ENCODE measurements at places on chromosomes 2 and 18.

DNA sequence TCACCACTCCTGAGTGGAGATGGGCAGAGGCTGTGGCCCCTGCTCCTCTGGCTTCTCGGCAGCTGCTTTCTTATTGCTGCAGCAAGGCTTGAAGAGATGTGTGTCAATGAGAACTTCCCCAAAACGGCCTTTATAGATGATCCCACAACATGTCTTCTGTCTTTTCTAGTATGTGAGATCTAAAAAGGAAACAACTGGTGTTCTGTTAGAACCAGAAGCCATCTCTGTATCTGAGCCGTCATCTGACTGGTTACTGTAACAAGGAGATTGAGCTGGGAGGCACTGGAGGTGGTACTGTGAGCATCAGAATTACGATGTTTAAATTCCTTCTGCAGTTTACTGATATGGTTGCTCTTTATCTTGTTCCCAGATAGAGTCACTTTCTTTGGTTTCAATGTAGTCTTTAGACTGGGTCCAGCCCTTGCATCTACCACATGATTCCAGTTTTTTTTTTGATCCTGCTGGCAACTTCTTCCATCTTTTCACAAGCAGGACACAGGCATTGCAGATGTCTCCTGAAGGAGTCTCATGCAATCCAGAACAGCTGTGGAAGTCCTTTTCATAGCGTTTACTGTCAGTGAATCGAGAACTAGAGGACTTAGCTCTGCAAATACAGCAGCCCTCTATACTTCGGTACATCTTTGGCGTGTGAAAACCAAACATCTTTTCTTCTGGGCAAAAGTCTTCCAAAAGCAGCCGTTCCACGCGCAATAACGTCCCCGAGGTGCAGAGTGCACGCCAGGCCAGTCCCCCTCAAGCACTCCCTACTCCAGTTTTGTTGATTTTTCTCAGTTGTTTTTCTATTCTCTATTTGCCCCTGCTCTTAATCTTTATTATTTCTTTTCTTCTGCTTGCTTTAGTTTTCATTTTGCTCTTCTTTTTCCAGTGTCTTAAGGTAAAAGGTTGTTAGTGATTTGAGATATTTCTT lies 29.7 kb downstream of the TAF4B start:
- no peak for DNase-seq

GRCh38 chr2:178386986-178387597 lies 63.9 kb downstream of the PRKRA start:
- no peak for DNase-seq

GRCh38 chr18:50659091-50660003 lies 99.5 kb downstream of the MAPK4 start:
- DNase-seq: no peak

DNA sequence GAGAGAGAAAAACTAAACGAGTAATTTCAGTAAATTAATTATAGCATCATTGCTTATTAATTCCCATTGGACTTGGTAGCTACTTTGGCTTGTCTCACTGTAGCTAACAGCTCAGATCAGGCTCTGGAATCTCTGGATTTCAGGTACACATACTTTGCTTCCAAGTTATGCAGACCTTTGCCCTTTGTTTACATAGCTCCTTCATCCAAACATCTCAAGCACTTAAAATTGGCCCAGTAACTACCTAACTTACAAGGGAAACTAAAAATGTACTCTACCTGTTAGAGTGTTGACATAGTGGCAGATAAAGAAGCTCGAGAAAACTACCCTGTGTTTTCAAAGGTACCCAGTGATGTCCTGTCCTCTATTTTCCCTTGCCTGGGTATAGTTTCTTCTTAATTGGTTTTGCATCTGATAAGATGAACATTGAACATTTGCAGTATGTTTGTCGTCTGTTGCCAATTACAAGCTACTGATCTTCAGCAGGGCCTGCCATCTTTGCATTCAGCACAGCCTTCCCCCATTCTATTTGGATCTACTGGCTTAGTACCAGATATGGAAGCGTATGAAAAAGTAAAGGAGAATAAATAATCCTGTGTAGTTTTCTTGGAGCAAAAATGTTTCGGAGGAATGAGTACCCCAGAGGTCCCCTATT lies 601.5 kb upstream of the FANCL start:
- no peak for DNase-seq

GRCh38 chr2:60299179-60299578 lies 254.3 kb downstream of the BCL11A start:
- no peak for DNase-seq

- no peak for DNase-seq
Measured at GRCh38 chr2:54704688-54705605, 18.5 kb upstream of the EML6 start.

- no peak for DNase-seq
Measured at GRCh38 chr2:175840256-175840655, 161.8 kb downstream of the LNPK start.

DNA sequence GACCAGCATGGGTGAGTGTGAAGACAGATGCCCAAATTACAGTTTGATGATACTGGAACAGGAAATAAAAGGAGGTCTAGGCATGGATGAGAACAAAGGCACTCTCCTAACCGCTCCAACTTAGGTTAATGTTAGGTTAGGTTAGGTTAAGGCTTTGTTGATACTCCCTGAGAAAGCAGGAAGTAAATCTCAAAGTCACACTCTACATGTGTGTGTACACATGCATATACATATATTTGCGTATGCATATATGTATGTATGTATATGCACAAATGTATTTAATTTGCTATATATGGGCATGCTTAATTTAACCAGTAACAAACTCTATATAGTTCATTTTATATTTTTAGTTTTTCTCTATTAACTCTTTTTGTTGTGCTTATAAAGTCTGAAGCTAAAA lies 139.3 kb downstream of the UPP2 start:
- no peak for DNase-seq

DNA sequence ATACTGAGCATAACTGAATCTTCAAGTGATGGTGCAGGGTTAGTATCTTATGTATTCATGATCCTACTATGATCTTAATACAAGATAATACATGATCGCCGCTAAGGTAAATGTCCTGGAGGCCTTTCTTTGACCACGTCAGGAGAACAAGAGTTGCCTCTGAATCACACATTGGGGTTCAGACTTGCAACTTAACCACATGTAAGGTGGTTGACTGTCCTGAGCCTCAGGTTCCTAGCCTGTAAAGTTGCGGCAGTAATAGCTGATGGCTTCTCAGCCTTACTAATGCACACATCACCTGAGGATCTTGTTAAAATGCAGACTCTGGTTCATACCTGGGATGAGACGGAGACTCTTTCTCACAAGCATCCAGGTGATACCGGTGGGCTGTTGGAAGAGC lies 112.5 kb downstream of the MGAT5 start:
- no peak for DNase-seq

DNA sequence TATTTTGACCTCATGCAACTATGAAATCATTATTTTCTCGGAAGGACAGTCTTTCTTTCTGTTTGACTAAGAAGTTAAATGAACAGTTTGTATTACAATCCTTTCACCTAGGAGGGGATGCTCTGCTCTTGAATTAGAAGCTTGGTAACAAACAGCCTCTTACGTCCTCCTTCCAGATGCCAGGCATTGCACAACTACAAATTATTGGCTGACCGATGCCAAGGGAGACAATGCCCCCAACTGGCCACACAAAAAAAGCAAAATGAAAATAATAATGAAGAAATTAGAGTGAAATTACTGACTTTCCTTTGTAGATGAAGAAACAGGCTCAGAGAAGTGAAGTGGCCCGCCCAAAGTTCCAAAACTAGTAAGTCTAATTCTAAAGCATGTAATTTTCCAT lies 177.9 kb downstream of the CYRIA start:
- no peak for DNase-seq

GRCh38 chr18:3454365-3455089 lies 4.6 kb downstream of the TGIF1 start:
- peak; percentile 14 for DNase-seq

DNA sequence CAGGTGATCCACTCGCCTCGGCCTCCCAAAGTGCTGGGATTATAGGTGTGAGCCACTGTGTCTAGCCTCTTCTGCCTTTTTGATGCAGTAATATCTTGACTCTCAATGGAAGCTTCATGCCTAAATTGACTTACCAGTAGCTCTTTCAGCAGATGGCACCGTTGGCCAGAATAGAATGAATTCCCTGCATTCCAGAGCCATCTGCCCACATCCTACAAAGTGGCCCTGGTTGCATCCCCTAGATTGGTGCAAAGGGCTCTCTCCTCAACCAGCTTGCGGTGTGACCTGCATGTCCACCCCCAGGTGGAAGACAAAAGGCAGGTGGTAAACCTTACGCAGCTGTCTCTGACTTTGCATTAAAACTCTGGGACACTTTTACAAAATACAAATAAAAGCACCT lies 4.4 kb upstream of the PARD6G start:
- no peak for DNase-seq

DNA sequence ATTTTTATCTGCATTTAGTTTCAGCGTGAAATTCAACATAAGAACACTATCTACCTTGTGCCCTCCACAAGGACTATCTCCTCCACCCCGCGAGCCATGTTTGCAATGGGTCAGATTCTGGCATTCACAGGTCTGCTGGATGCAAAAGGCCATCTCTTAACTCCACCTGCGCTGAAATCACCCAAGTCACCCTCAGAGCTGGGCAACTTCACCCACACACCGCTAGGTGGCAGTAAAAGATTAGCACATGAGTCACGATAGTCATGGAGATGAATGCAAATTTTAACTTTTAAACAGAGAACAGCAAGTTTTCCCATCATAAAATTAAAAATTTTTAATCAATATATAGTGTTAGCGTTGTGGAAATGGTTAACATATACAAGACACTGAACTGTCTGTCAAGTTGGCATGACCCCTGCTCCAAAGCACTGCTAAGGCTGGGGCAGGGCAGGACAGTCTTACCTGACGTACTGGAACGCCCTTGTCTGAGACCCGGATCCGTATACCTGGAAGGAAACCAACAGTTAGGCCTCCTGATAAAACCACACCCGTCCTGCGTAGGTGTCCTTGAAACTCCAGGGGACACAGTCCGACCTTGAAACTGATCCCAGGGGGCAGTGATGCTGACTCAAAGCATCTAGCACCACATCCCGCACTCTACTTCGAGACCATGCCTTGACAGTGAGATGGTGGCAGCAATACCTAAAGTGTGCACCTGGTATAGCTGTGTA lies 89.6 kb downstream of the UXS1 start:
- DNase-seq: peak; percentile 58
